Right ventricle myocardium superior (tissue), 1 donor: ENCODE measurements at places on chromosomes 3 and 15.
A peak's percentile ranks its signal among the peaks of the same experiment; 100 is the strongest.

DNA sequence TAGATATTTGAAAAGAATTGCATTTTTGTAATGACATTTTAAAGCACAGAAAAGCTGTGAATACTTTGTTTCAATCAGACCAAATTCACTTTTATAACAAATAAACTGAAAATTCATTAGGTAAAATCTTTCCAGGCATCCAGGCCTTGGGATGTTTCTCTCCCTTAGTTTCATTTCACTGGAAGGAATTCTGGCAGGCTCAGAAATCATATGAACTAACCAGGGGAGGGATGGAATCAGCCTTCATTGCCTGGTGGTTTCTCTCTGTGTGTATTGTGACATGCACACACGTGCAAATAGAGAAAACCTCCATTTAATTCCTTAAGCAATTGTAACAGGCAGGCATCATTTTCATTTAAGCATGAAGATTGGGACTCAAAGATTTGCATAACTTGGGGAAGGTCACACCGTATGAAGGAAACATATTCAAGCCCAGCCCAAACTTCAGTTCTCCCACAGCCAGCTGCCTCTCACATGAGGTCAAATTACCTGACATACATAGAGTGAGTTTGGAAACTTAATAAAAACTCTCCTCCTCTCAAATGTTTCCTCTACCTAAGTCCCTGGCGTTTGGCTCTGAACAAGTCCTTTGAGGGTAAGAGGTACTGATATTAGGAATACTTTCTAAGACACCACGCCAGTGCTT lies 376.1 kb upstream of the MCTP2 start:
- no peak for DNase-seq

DNA sequence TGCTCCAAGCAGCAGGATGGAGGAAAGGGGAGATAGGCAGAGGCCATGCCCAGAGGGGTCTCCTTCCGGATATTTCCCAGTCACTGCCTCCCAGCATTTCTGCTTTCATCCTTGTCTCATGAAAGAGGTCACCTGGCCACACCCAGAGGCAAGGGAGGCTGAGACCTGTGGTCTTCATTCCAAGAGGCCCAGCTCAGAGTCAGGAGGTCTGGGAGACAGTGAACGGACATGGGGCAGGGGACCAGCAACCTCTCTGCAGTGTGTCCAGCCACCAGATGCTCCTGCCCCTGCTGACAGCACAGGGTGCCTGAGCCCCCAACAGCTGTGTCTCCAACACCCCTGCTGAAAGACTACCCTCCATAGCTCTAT lies 111.2 kb downstream of the CHSY1 start:
- DNase-seq = no peak

DNA sequence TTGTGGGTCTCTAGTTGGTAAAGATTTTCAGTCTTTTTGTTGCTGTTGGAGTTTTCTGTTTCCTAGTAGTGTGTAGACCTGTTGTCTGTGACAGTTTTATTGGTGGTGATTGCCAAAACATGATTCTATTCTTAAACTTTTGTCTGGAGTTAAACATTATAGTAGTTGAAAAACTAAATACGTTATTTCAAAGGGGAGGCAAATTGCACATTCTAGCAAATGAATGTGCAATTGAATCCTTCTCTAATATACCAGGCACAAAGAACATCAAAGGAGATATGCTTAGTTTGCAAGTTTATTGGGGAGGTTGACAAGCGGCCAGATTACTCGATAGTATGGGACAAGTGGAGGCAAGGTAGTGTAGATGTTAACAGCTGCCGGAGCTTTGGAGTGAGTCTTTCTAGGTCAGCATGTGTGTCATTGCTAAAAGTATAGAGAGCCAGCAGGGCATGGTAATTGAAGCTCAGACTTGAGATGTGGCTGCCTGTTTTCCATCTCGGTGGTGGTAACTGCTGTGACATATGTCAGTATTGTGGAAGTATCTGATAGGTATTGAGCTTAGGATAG lies 20.6 kb downstream of the CHD2 start:
- no peak for DNase-seq

DNA sequence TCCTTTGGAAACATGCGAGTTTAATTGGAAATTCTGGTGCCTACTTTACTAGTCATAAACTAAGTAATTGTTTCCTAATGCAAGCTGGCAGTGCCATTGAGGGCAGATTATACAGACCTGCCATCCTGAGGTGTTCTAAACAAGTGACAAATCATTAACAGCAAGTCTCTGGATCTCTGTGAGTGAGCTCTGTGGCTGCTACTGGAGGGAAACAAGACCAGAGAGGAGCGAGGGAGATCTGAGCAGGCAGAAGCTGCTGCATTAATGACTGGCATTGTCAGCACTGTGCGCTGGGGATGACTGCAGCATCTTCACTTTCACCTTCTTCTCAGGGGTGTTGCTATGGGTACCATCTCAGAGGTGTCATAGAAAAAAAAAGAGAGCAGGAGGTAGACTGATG lies 308.4 kb upstream of the DPH6 start:
- no peak for DNase-seq

- DNase-seq = no peak
Measured at GRCh38 chr15:62394079-62394478, 229.0 kb upstream of the C2CD4B start.

- DNase-seq = no peak
Measured at GRCh38 chr3:15794303-15794771, 3.4 kb downstream of the ANKRD28 start.

DNA sequence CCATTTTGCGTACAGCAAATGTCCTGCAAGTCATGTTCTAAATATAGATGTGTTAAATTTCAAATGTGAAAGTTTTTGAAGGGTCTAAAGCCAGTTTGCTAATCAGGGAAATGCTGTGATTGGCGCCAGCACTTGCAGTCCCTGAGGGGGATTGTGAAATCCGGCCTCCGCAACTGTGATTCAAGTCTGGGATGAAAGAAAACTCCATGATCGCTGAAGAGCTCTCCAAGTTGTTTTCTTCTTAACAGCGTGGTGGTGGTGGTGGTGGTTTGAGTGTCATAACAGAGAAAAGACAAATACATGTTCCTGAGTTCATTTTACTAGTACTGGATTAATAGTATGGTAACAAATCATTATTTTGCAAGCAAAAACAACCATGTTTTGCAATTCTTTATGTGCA lies 51.8 kb downstream of the MITF start:
- DNase-seq = peak; percentile 84

DNA sequence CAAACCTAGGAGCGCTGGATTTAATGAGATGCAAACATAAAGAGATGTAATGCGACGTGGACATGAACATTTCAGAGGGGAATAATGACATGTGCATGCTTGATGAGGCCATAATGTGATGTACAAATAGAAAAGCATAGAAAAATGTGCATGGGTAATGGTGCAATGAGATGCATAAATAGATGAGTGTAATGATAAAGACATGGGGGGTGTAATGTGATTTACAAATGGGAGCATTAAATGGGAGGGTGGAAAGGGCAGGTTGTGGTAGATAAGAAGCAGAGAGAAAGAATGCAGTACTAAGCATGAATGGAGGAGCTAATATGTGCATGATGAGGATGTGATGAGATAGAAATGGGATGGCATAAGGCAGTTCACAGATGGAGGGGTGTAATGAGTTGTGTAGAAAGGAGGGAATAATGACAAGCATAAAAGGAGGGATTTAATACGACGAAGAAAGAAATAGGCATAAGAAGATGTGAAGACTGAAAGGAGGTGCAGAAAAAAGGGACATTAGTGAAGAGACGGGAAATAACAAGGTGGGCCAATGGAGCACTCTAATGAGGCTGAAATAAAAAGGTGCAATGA lies 137.5 kb upstream of the CCNL1 start:
- no peak for DNase-seq

GRCh38 chr15:59420986-59421618 lies 16.9 kb upstream of the FAM81A start:
- DNase-seq = no peak

- DNase-seq = no peak
Measured at GRCh38 chr3:155604126-155604525, 140.7 kb downstream of the PLCH1 start.

- no peak for DNase-seq
Measured at GRCh38 chr3:19645093-19645492, 288.9 kb downstream of the EFHB start.

DNA sequence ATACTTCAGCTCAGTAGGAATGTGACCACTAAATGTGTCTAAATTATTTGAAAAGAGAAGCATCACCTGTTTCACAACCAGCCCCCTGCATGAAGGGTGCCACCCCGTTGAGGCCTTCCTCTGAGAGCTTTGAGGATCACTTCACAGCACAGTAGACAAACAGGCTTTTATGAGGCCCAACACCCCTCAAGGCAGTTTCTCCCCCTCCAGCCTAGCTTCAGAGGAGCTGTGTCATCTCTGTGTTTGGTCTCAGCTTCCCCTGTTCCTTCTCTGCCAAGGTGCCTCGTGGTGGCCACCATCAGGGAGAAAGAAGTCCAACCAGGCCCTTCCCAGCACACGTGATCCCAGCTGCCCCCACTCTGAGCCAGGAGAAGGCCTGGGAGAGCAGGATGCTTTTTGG lies 21.6 kb upstream of the DUSP7 start:
- no peak for DNase-seq

GRCh38 chr3:181704421-181705085 lies 7.2 kb upstream of the SOX2 start:
- no peak for DNase-seq

DNA sequence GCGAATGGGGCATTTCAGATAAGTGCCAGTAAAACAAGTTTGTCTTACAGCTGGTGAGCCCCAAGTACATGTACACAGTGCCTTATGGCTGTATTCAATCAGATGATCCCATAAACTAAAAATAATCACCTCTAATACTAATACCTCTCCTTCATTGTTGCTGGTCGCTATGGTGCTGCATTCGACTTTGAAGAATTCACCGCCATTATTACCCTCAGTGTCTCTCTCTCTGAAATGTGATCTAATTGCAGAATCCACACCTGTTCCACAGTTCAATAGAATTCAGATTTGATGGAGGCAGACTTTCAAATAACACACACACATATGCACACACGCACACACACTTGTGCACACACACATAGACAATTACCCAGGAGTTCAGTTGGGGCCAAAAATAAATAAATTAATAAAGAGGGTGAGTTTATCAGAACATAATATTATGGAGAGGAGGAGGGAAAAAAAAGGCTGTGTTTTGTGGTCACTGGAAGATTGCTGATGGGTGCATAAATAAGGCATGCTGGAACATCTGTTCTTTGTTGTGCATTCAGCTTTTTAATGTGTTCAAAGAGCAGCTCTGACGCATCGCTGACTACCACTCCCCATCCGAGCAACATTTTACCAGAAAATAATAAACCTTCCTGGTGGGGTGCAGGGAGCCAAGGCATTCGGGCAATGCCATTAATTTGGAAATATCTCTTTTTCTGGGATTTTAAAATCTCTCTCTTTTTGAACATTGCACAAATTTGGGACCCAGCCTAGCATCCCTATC lies 235.7 kb downstream of the SATB1 start:
- DNase-seq = no peak

DNA sequence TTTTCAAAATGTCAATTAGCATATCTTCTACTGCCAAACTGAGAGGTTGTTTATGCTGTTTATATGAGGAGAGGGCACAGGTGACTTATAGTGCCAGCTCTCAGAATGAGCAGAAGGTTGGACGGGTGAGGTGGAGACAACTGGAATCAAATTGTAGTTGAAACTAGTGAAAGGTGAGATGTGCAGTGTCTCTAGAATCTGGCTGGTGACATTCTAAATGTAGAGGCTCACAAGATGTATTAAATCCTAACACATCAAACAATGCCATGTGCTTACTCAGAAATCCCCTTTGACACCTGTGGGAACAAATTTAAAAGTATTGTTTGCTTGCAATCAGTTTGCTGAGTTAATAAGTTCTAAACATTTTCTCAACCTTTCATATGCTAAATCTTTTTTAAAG lies 40.8 kb downstream of the CRYBG3 start:
- DNase-seq = no peak

GRCh38 chr3:120495809-120496208 lies 45.0 kb upstream of the FSTL1 start:
- no peak for DNase-seq

GRCh38 chr15:38054488-38054887 lies 120.0 kb downstream of the TMCO5A start:
- DNase-seq = no peak

GRCh38 chr3:15819576-15819975 lies 21.8 kb upstream of the ANKRD28 start:
- no peak for DNase-seq

DNA sequence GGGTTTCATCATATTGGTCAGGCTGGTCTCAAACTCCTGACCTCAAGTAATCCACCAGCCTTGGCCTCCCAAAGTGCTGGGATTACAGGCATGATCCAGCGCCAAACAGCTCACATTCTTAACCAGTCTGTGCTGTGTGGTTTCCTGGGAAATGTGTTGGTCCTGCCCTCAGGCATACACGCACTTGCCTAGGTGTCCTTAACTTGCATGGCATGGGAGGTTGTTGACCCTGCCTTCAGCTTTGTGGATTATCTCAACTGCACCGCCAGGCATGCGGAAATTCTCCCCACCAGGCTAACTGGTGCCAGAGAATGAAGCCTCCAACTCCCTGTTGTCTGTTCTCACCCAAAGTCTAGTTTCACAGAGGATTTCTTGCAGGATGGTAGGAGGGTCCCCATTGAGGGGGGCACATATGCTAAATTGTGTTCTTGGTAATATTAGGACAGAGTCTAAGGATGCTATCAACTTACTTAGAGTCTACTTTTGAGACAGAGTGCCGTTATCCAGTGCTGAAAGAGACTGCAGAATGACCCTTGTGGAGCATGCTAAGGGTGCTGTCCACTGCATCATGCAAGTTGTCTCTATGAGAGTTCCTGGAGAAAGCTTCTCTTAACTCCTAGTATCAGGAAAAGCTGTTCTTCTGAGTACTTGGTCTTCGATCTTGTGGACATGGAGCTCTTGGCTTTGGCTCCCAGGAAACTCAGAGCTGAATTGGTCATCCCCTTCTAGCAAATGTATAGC lies 61.6 kb upstream of the EIF1B start:
- DNase-seq = no peak

- DNase-seq = no peak
Measured at GRCh38 chr3:71111784-71112440, 471.6 kb downstream of the FOXP1 start.

DNA sequence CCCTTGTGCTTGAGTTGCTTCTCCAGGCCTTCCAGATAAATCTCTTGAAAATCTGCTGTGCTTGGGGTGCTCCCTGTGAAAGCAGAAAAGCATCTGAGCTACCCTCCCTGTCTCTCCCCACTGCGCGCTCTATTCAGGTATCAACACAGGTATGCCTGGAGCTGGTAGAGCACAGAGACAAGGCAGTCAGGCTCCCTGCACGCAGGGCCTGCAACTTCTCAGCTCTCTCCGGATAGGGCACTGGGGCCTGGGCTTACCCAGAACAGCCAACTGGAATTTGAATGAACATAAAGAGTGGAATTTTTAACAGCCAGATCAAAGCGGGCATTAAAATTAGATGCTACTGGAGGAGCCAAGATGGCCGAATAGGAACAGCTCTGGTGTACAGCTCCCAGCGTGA lies 183.6 kb downstream of the XXYLT1 start:
- no peak for DNase-seq

DNA sequence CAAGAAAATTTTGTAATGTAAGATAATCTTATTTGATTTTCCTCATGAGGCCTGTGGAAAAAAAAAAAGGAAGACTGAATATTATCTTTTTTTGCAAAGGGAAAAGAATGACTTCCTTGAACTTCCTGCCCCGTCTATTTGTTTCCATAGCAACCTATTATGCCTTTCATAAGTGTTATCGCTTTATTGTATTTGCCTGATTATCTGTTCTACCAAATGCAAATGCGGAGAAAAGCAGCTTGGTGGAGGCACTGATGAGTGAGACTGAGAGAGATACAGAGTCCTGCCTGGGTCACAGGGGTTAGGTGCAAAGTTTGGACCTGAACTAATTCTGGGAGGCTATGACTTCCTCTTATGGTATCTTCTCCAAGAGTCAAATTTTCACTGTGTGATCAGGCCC lies 334.0 kb upstream of the KCNMB2 start:
- no peak for DNase-seq
